ENCODE measurements at places on chromosomes 2 and 18.

- DNase-seq = no peak
Measured at GRCh38 chr2:8086357-8086756, 595.5 kb upstream of the ID2 start.

- no peak for DNase-seq
Measured at GRCh38 chr2:147231607-147232006, 613.2 kb upstream of the ACVR2A start.

DNA sequence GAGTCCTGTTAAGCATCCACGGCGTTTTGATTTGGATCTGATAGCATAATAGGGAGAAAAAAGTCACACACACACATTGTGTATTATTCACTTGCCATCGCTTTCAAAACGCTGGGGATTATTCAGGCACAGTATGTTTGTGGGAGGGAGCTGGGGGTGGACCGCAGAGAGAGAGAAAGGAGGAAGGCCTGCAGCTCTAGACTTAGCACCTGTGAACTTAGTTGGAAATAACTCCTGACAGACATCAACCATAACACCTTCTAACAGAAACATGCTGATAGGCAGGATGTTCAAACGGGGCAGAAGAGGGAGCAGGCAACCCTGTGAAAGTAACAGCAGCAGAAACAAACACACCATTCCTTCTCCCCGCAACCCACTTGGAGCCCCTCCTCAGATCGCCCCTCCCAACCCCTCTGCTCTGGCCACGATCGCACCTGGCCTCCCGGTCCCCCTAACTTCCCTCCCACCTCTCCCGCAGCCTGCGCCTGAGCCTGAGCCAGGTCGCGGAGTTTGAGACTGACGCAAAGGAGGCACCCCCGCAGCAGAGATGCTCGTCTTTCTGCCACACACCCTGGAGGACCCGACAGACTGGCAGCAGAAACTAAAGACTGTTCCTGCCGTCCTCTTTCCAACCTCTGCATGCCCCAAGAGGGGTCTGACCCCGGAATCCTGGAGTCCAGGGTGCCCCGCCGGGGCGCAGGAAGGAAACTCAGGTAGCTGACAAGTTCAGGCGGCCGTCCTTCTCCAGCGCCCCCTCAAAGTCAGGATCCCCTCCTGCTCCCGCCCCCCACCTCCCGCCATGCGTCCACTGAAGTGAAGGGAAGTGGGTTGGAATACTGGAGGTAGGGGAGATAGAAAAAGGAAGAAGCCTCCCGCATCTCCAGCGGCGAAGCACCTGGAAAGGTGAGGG lies 738 bp downstream of the CHST9 start:
- no peak for DNase-seq

DNA sequence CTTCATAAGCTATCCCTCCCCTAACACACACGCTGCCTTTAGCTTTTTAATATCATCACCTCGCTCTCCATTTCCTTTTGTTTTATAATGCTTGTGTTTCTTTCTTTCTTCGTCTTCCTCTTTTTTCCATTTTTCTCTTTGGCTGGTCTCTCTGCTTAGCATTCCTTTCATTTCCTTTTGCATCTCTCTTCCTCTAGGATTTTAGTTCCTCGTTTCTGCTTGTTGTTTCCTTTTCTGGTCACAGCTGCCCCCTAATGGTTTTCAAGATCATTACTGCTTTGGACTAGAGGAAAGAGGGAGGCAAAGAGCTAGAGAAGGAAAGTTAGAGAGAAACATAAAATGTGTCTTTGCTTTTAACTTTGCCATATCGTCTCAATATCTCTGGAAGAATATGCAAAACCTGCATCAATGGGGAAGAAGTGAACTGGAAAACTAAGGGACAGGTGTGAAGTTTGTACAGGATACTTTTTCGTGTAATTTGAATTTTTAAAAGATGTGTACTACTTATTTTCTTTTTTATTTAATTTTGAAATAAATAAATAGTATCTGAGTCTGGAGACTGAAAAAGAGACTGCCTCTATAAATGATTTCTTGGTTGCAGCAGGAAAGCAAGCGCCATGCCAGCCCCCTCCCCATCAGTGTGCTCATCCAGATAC lies 6.3 kb upstream of the NRP2 start:
- no peak for DNase-seq

DNA sequence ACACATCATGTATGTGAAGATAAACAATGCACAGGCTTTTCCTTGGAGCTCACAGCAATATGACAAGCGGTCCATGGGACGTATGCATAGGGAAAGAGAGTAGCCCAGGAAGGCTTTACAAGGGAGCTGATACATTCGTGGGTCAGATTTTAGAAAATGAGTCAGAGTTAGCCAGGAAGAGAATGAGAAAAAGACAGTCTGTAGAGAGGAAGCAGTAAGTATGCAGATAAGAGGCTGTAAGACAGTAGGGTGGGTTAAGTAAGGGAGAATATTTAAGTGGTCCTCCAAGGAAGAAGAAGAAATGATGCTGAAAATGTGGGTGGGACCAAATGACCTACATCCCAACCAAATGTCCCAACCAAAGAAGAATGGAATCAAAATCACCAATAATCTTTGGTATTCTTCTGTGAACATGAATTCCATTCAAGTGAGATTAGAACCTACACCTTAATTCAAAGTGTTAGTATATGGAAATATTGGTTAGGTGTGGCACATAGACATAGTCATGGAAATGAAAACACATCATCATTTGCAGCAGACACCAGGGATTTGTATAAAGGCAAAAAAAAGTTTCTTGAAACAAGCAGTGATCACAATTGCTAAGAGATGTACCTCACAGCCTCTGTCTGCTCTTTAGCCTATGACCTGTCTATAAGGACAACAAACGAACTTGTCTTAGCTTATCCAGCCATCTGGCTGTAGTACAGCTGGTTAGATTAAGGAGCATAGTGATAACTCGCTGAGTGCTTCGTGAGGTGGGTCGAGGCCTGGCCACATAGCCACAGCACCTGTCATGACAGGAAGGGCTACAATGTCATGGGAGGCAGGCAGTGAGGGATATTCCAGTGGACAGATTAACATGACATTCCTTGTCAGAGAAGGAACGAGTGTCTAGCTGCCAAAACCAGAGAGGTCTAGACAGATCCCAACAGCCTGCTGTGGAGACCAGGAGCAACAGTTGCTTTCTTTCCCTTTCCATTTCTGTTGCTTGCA lies 133.6 kb downstream of the ALK start:
- DNase-seq = no peak

DNA sequence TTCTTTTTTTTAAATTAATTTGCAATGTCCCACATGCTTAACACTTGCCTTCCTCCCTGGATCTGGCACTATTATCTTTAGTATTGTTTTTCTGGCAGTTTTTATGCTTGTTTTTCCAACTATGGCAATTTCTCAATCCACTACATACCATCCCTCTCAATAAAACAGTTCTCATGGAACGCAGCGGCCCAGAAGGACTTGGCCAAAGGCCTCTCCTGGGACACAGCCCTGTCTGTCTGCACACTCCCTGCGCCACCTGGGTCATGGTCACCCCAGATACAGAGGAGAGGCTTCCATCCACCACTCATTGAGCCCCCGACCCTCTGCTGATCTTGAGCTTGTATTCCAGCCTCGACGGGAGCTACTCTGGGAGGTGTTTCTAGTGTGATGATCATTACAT lies 91.2 kb downstream of the TWIST2 start:
- DNase-seq = peak; percentile 74
